ENCODE measurements at places on chromosomes 3 and 15. TPM values are rescaled to one million over a fixed set of nuclear protein-coding genes. Genes with fewer than 3 reads are reported as not detected.

Gene CHL1
- 86.7 TPM for total RNA-seq

- H3K27me3 ChIP-seq, result no peaks in the 10 kb centered on the region
- no peak overlapping the region for H3K4me3 ChIP-seq
- peaks cover 33% of the 10 kb centered on the region for H3K4me1 ChIP-seq
Observed at GRCh38 chr15:90315278-90315982, 36.7 kb upstream of the ZNF774 start.

Gene DALRD3
- 25.0 TPM for total RNA-seq

Gene MUC20
- 3.3 TPM for total RNA-seq

Gene GP9
- not detected for total RNA-seq
